CD14-positive monocyte (primary cell): ENCODE measurements at places on chromosomes 3 and 15. TPM values are rescaled to one million over a fixed set of nuclear protein-coding genes. Genes with fewer than 3 reads are reported as not detected.

Gene SOX2
- not detected for polyA plus RNA-seq

Gene UBAP1L
- not detected for polyA plus RNA-seq

Gene RYR3
- not detected for polyA plus RNA-seq

GRCh38 chr15:92586383-92586942, 69.1 kb downstream of the FAM174B start:
- no peaks in the 10 kb centered on the region for H3K36me3 ChIP-seq
- no peak overlapping the region for H3K27ac ChIP-seq
- DNase-seq, result no peak
- H3K4me3 ChIP-seq, result no peak overlapping the region
- H3K4me1 ChIP-seq, result no peaks in the 10 kb centered on the region
- no peaks in the 10 kb centered on the region for H3K27me3 ChIP-seq

DNA sequence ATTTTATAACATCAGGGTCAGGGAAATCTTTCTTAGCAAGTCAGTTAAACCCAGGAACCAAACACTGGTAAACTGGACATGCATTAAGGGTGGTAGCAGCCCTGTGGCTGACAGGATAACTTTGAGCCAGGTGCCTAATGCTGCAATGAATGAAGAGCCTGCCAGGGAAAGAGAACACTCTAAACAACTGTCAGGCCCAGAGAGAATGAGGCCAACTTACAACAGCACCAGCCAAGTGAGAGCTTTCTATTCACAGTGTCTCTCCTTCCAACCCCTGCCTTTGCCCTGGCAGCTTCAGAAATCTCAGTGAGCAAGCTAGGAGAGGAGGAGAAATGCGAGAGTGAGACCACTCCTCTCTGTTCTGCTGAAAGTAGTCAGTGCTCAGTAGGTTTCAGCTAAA, 50.4 kb upstream of the ATP2C1 start:
- no peaks in the 10 kb centered on the region for H3K36me3 ChIP-seq
- H3K4me3 ChIP-seq, result no peak overlapping the region
- no peak overlapping the region for H3K27ac ChIP-seq
- peaks cover 10% of the 10 kb centered on the region for H3K4me1 ChIP-seq
- no peak for DNase-seq
